ENCODE measurements at places on chromosomes 12 and 14.

DNA sequence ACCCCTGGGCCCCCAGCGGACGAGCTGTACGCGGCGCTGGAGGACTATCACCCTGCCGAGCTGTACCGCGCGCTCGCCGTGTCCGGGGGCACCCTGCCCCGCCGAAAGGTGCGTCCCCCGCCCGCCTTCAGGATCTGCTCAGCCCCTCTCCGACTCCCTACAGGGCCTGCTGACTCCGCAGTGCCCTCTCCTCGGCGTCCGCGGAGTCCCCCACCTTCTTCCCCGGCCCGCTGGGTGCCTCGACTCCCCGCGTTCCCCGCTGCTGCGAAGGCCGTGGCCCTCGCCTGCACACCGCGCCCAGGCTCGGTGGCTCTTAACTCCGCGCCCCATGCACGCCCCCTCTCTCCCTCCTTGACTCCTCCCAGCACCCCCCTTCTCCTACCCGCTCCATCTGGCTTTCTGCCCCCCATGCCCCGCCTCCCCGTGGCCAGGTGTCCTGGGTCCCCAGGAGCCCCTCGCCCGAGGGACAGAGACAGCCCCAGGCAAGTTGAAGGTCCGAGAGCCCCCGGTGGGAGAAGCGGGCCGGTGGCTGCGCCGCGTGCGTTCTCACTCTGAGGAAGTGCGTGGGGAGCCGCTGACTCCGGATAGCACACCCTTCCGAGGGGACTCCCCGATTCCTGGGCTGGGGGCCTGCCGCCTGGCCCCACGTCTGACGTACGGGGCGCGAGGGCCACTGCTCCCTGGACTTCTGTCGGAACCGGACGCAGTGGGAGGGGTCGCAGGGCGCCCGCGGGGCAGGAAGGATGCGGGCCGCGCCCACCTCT lies 594 bp downstream of the TAMALIN start:
- DNase-seq, result no peak

- no peak for DNase-seq
Observed at GRCh38 chr12:114046236-114046998, 80.3 kb upstream of the RBM19 start.

- DNase-seq, result no peak
Observed at GRCh38 chr12:116448165-116448739, 110.9 kb upstream of the MAP1LC3B2 start.

- DNase-seq, result no peak
Observed at GRCh38 chr12:109052097-109052413, 321 bp upstream of the USP30 start.

- no peak for DNase-seq
Observed at GRCh38 chr14:71240866-71241520, 333.7 kb downstream of the PCNX1 start.

DNA sequence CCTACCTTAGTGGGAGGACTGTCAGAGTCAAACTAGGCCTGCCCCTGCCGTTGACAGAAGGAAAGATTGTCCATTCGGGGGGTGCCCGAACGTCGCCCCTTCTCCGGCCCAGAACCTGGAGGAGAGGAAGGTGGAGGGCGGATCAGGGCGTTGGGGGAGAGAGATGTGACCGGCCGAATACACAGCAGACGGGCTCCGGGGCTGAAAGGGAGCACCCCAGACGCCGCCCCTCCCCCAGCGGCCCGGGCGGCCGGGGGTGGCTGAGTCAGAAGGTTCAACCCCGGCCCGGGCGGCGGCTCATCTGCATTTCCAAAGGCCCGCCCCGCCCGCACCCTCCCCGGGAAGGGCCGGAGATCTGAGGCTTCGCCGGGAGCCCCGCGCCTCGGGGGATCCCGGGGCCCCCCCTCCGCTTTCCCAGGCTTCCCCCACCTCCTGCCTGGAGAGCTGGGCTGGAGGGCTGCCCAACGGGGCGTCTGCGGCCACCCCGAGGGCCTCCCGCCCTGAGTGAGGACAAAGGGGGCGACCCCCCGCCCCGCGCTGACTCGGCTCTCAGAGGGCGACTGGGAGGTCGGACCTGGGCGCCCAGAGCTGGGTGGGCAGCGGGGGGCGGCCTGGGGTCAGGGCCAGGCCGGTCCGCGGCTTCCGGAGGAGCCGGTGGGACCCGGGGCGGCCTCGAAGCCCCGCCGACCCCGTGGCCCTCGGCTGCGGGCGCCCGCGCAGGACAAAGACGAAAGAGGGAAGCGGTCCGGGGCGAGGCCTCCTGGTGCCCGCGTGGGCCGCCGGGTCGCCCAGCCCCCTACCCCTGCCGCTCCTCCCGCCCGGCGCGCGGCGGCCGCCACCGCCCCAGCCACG lies 3.7 kb upstream of the SETD1B start:
- DNase-seq, result peak; percentile 95

GRCh38 chr14:72781561-72782508 lies 112.1 kb downstream of the DPF3 start:
- peak; percentile 69 for DNase-seq

GRCh38 chr12:14871886-14872285 lies 13.8 kb downstream of the MGP start:
- no peak for DNase-seq

DNA sequence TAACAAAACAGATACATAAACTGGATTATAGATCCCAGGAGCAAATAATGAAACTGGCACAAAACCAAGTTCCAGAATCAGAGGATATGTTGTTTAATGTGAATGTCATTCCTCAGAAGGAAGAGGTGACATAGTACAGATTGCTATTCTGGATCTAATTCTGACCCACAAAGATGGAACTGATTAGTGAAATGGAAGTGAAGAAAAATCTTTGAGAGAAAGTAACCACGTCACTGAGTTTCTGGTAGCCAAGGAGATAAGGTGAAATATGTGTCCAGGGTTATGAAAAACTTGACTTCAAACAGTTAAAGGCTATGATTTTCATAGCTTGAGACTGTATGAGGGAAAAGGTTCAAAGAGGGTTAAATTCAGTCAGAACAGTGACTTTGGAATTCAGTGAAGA lies 8.3 kb downstream of the OR10AD1 start:
- no peak for DNase-seq

GRCh38 chr12:7602277-7602676 lies 63.4 kb downstream of the APOBEC1 start:
- peak; percentile 28 for DNase-seq

DNA sequence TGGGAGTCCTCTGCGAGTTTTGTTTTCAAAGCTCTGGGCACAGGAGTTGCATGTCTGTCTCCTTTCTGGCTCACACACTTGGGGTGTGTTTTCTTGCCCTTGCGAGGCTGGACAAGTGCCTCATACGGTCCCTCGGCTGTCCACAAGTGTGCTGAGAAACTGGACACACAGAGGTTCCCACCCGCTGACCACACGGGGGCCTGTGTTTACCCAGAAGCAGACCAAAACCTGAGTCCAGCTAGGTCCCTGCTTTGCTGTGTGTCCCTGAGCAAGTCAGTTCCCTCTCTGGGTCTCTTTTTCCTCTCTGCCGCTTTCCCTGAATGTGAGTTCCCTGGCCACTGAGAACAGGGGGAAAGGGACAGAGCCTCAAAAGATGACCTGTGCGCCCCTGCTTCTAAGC lies 678 bp upstream of the OAS2 start:
- DNase-seq, result no peak

DNA sequence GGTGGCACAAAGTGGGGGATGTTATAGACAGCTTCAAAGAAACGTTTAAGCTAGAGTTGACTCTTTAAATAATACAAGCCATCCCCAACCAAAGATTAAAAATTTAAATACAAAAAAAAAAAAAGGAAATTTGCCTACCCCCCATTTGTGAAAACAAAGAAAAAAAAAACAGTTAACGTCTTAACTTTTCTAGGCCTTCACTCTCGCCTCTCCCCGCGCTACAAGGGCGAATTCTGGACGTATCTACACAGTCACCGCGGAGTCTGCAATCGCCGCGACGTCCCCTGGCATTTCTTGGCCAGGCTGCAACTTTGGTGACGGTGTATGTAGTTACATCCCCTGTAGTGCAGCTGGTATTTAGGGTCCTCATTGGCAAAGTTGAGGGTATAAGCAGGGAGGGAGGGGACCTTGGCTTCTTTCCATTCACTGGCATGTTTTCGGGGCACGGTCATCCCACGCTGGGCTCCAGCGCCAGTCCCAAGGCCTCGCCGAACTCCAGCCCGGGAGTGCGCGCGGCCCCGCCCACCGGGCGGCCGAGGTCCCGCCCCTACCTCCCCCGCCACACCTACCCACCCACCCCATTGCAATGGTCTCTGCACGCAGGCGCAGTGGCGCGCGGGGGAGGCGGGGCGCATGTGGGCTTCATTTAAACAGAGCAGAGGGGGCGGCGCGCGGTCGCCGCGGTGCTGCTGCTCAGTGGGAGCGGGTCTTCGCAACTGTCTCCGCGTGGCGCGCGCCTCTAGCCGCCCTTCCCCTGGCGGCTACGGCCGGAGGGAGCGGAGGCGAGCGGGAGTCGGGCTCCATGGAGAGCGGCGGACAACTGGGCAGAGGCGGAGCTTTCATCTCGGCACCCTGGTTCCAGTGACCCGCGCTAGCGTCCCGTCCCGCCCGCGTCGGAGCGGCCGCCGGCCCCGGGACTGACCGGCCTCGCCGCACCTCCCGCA lies at the start of gene NUDT4:
Gene NUDT4, plus strand, starts transcription at position 674 of the 944 bp plus-strand sequence. CDS start 398 bp downstream, outside the sequence.
- peak; percentile 86 for DNase-seq

GRCh38 chr12:4251216-4251891 lies 22.2 kb upstream of the CCND2 start:
- no peak for DNase-seq

DNA sequence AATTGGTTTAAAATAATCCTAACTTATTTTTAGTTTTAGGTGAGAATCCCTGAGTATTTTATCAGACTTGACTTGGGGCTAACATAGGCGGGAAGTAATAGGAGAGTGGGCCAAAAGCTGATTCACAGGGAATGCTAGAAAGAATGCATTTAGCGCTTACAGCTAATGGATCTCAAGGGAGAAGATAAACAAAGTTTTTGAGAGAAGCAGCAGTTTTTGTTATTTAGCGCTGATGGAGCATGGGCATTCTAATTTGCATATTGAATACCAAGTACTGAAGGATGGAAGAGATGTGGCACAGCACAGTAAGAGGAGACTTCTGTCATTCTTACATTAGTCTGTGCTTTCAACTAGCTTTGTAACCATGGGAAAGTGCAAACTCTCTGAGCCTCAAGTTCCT lies 436.0 kb upstream of the FBXO33 start:
- no peak for DNase-seq
